ENCODE measurements at places on chromosomes 1 and 21.

GRCh38 chr1:118304722-118305359 lies 119.8 kb upstream of the SPAG17 start:
- DNase-seq = no peak

DNA sequence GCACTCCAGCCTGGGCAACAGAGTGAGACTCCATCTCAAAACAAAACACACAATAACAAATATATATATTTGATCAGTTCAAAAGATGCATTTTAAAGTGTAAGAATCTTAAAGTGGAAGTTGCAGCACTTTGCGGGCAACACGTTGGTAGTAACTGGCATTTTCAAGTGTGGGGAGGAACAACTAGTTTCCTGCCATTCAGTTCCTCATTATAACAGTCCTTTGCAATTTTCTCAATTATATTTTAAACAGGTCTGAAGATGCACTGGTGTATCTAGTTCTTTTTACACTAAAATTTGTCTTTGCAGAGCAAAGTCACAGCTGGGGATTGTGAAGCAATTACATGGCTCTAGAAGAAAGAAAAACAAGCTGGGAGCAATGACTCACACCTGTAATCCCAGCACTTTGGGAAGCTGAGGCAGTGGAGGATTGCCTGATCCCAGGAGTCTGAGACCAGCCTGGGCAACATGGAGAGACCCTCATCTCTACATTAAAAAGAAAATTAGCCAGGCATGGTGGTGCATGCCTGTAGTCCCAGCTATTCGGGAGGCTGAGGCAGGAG lies 25.3 kb downstream of the RRAGC start:
- no peak for DNase-seq

- no peak for DNase-seq
These were observed 18.4 kb downstream of the PRXL2B start for GRCh38 chr1:2604844-2605508.

DNA sequence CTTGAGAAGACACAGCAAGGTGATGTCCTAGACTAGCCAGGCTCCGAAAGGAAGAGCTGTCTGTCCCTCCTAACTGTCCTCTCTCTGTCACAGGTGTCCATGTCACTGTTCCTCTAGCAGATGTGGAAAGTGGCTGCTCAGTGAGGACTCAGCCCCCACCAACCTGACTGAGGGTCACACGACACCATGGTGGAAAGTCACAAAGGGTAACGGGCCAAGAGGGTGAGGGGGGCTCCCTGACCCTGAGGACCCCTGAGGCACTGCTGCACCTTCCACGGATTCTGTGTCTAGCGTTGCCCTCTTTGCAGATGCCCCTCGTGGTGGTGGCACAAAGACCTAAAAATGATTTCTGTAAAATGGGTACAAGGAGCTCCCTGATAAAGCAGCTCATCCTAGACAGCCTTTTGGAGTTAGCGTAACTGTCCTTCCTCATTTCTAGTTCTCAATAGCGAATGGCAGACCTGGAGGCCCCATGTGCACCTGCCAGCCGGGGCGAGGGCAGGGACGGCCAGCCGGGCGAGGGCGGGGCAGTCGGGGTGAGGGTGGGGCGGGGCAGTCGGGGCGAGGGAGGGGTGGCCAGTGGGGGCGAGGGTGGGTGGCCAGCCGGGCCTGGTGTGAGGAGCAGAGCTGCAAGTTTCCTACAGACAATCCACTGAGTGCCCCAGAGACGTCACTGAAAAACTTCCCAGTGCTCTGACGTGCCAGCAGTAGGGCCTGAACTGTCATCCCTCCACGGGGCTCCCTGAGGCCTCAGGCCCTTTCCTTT lies 23.4 kb downstream of the POFUT2 start:
- peak; percentile 6 for DNase-seq

GRCh38 chr21:46114963-46115362 lies 17.1 kb downstream of the COL6A2 start:
- DNase-seq = no peak

- no peak for DNase-seq
These were observed 21.5 kb downstream of the DHX9 start for GRCh38 chr1:182860658-182861057.

DNA sequence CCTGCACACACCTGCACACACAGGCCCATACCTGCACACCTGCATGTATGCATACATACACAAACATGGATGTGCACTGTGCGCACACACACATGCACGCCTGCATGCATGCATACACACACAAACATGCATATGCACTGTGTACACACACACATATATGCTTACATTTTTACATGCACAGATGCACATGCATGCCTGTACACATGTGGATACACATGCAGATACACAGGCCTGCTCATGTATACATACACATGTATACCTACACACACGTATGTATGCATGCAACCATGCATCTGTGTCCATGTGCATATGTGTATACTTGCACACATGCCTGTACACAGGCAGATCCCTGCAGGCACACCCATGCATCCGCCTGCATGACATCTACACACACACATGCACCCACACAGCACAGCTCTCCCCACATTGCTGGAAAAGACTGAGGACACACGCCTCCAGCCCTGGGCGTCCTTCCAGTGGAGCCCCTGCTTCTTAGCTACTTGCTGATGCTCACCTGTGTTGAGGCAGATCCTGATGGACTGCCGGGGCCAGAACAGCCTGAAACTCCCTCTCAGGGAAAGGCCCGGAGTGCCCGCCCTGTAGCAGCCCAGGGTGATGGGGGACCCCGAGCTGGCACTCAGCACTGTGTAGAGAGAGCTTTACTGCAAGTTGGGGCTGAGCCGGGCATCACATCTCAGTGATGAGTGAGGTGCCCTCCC lies 28.6 kb downstream of the KRTAP10-1 start:
- no peak for DNase-seq

DNA sequence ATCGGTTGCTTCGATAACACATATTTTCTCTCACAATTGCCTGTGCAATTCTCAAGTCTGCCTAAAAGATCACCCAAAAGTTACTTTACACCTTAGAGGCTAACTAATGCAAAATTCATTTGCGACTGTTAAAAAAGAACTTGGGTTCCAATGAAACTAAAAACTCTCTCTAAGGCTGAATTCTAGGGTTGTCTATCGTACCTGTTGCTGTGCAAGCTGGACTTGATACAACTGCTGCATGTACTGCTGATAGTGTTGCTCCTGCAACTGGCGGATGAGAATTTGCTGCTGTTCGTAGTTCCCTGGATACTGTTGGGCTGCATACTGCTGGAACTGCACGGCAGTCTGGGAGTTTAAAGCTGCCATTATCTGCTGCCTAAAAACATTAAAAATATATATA lies 27.6 kb downstream of the ACBD3 start:
- no peak for DNase-seq

GRCh38 chr1:12618965-12619791 lies 1.2 kb upstream of the DHRS3 start:
- no peak for DNase-seq

DNA sequence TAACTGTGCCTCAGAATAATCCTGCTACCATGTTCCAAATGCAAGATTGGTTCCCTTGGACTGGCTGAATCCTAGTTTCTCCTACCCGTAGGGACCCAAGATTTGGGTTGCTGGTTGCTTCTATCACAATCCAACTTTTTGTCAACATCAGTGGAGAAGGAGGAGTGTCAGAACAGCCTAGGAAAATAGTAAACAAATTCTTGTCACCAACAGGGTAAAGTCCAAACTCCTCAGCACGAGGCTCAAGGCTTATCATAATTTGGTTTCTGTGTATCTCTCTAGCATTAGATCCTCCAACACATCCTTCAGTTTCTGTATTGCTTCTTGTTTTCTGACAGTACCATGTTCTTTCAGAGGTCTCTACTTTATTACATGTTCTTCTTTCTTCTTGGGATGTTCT lies 370.2 kb upstream of the DAB1 start:
- no peak for DNase-seq

DNA sequence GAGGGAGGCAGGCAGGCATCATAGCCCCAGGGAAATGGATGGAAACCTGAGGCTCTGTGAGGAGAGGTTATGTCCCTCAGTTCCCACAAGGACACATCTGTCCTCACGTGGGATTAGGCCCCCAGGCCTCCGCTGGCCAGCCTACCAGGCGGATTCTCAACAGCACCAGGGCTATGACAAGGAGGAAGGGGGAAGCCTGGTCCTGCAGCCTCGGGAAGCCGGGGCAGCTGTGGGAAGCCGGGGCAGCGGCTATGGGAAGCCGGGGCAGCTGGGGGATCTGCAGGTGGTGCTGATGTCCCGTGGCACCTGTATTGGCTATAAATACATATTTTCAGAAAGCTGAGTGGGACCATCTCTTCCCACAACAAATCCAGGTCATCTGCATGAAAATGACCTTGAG lies 19.7 kb downstream of the BSND start:
- DNase-seq = no peak

DNA sequence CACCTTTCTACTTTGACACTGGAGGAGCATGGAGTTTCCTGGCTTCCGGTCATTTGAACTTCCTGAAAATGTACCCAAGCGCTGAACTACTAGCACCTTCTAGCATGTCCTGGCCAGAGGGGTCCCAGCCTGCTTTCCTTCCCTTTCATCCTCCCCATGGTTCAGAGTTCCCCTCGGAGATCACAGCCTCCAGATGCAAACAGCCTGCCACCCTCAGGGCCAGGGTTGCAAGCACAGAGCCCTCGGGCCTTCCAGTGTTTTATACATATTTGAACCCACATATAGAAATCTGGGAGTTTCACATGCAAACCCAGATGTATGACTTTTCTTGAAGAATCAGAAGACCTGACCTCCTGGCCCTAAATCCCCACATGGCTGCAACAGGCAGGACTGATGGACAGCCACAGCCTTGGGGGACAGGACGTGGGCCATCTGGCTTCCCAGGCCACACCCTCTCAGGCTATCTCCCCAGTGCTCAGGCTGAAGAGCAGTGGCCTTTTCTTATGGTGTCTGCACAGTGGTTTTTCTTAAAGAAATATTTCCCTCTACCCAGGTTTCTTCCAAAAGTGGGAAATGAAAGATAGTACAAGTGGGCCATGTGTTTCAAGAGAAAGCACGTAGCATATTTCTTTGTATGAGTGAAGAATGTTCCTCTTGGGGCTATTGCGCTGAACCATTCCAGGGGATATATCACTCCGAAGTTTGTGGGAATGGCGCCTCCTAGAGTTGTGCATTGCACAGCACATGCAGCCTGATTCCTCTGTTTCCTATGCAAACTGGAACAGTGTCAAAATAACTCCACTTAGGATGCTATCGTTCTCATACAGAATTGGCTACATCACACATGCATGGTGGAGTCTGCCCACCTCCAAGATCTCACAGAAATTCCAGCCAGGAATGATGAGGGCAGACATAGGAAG lies 232.0 kb upstream of the VAMP3 start:
- no peak for DNase-seq

DNA sequence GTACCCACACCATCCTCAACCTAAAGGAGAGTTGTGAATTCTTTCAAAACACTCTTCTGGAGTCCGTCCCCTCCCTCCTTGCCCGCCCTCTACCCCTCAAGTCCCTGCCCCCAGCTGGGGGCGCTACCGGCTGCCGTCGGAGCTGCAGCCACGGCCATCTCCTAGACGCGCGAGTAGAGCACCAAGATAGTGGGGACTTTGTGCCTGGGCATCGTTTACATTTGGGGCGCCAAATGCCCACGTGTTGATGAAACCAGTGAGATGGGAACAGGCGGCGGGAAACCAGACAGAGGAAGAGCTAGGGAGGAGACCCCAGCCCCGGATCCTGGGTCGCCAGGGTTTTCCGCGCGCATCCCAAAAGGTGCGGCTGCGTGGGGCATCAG lies 638 bp upstream of the OLIG2 start:
- no peak for DNase-seq

- DNase-seq = peak; percentile 22
These were observed 6.0 kb upstream of the TGFBR3 start for GRCh38 chr1:91891969-91892368.

DNA sequence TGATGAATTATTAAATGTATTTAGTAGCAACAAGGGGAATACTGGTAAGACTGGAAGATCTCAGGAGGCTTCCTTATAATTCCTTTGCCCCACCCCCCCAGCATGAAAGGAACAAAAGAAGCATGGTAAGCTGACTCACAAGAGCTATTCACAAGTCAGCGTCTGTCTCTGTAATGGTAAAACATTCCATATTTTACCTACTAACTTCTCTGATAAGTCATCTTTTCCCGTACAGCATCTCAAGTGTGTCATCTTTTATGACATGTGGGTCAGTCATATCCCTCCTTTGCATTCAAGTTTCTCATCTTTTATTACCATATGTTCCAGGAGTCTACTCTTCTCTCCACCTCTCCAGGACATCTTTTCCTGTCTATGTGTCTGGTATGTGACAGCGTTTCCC lies 241.3 kb downstream of the PLA2G4A start:
- no peak for DNase-seq

DNA sequence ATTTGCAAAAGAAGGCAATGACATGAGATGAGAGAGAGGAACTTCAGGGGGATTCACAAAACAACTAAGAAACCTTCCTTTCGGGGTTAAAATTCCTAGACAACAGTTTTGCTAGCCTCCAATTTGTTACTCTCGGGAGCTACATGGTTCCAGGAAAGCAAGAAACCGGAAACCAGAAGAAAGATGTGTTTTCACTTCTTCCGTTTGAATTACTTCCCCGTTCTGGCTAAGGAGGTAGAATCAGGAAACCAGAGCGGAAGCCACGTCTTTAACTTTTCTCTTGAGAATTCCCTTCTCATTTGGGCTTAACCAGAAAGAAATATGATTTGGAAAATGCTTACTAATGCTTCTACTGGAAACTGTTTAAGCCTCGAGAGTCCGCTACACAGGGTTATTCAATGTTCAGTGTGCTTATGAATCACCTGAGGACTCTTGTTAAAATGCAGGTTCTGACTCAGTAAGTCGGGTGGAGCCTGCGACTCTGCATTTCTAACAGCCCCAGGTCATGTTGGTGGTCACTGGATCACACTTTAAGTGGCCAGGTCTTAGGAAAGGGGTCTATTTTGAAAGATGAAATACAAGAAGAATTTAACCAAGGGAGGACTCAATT lies 43.5 kb upstream of the MCOLN3 start:
- no peak for DNase-seq

DNA sequence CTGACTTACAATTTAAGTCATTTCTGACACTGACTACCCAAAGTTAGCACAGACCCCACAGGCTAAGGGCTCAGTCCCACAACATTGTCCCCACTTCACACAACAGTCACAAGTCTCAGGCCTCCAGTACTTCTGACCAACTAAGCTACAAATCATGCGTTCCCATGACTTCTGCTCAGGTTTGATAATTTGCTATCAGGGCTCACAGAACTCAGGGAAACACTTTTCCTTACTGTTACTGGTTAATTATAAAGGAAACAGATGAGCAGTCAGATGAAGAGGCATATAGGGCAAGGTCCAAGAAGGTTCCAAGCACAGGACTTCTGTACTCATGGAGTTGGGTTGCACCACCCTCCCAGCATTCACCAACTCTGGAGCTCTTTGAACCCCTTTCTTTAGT lies 151.2 kb upstream of the TNR start:
- DNase-seq = no peak

DNA sequence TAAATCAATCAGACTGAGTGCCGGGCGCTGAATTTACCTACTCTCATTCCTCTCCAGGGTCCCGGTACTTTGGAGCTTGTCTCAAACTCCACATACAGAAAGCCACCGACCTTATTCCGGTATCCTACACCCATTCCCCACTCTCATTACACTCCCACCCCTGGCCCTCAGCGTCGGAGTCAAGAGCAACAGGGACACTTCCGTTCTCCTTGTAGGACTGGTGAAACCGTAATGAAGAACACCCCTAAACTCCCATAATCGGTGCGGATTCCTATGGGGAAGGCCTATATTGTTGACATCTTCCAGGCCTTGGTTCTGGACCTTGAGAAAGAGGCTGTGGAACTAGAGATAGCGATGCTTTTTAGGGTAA lies 798 bp downstream of the ZBED6 start:
- peak; percentile 14 for DNase-seq
